ENCODE measurements at places on chromosomes 3 and 15. TPM values are rescaled to one million over a fixed set of nuclear protein-coding genes. Genes with fewer than 3 reads are reported as not detected.
A peak's percentile ranks its signal among the peaks of the same experiment; 100 is the strongest.

DNA sequence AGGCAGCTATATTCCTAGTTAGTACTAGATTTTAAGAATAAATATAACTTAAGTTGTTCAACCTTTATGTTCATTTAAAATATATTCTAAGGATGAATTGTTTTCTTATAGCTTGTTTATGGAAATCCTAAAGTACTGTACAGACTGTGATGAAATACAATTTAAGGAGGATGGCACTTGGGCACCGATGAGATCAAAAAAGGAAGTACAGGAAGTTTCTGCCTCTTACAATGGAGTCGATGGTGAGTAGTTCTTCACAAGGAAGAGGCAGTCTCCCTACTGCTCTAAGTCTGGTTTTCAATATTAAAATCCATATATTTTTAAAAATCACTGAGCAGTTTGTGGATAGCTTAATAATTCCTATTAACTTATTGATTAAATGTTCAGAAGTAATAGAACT lies 29.6 kb downstream of the CALML4 start:
- H3K27me3 ChIP-seq: no peaks in the 10 kb centered on the region
- H3K27ac ChIP-seq: no peak overlapping the region
- H3K4me3 ChIP-seq: no peak overlapping the region
- no peaks in the 10 kb centered on the region for H3K4me1 ChIP-seq
- peaks cover 24% of the 10 kb centered on the region for H3K36me3 ChIP-seq

DNA sequence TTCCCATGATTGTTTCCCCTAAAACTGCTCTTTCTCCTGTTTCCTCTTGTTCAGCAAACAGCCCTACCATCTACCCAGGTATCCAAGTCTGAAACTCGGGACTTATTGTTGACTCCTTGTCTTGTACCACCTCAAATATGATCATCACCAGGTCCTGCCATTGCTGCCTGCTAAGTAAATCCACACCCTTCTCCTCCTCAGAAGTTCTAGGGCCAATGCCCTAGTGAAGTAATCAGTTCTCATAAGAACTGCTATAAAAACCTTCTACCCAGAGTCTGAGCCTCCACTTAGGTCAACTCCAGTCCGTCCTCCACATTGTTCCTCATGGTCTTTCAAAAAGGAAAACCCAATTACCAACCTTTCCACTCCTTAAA lies 77.0 kb upstream of the IL12A start:
- H3K4me1 ChIP-seq: no peaks in the 10 kb centered on the region
- no peak for DNase-seq
- H3K36me3 ChIP-seq: no peaks in the 10 kb centered on the region
- H3K27ac ChIP-seq: no peak overlapping the region
- H3K4me3 ChIP-seq: peak overlapping the region; percentile 31
- H3K27me3 ChIP-seq: no peaks in the 10 kb centered on the region

GRCh38 chr3:124260206-124260915 lies 268.4 kb upstream of the ROPN1 start:
- H3K27ac ChIP-seq: no peak overlapping the region
- no peak for DNase-seq
- no peak overlapping the region for H3K4me3 ChIP-seq
- no peaks in the 10 kb centered on the region for H3K27me3 ChIP-seq

DNA sequence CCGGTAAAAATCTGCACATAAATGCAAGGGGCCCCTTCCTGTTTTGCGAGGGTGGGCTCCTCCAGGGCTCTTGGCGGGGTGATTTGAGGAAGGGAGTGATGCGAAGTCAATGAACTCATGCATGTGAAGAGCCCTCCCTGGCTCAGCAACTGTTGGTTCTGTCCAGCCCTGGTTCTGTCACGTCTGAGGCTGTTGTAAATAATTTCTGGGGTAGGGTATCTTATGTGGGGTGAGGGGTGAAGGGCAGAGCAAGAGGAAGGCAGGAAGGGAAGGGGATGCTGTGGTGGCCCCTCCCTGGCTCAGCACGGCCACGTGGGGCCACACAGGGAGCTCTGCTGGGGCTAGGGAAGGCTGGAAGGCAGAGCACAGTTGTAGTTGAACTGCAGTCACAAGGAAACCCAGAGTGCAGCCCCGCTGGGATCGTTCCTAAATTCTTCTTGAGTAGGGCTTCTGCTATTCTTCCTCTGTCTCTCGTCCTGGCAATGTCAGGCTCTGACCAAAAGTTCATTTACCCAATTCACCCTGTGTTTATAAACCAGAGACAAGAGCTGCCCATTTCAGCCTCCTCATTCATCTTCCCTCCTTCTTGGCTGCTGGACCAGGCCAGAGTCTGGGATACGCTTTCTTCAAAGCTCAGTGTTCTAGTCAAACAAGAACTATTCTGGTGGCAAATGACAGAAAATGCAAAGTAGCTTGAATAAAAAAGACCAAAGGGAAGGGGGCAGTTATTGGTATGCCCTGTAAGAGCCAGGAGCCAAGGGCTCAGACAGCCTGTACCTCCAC lies 14.8 kb upstream of the TOPBP1 start:
- no peaks in the 10 kb centered on the region for H3K4me1 ChIP-seq
- H3K27ac ChIP-seq: no peak overlapping the region
- H3K27me3 ChIP-seq: peaks cover 11% of the 10 kb centered on the region
- no peak overlapping the region for H3K4me3 ChIP-seq
- H3K36me3 ChIP-seq: no peaks in the 10 kb centered on the region
- no peak for DNase-seq

BRPF1 gene
- 46.8 TPM for total RNA-seq

DNA sequence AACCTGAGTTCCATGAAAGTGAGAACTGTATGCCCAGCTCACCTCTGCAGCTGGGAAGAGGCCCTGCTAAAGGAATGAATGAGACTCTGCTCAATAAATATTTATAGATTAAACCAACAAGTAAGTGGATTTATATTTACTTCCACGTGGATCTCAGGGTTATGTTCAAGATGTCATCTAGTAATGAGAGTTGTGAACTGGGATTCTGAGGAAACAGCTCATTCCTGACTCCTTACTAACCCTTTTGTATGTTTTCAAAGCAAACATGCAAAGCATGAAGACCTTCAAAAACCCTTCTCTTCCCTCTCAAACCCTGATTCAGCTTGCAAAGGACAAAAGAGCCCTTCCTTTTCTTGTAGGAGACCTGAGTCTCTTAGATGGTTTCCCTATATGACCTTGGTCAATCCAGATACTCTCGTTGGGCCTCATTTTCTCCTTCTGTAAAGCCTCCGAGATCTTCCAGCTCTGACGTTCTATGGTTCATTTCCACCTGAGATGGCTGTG lies 53.4 kb downstream of the LSM3 start:
- no peaks in the 10 kb centered on the region for H3K4me1 ChIP-seq
- no peak overlapping the region for H3K4me3 ChIP-seq
- DNase-seq: no peak
- peak overlapping the region; percentile 75 for H3K27ac ChIP-seq
- H3K27me3 ChIP-seq: peaks cover 4% of the 10 kb centered on the region

DNA sequence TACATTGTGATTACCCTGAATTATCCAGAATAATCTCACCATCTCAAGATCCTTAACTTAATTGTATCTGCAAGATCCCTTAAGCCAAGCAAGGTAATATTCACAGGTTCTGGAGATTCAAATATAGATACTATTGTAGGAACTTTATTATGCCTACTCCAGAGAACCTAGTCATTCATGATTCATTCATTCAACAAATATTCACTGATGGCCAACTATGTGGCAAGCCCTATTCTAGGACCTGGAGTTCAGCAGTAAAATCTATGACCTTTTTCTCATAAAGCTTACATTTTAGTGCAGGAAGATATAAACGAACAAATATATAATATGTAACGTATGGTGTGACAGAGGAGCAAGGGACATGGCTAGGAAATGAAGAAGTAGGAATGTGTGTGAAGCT lies 49.6 kb downstream of the ISL2 start:
- H3K4me3 ChIP-seq: no peak overlapping the region
- no peaks in the 10 kb centered on the region for H3K4me1 ChIP-seq
- DNase-seq: no peak
- H3K27me3 ChIP-seq: no peaks in the 10 kb centered on the region
- H3K36me3 ChIP-seq: no peaks in the 10 kb centered on the region

TMEM202 gene
- not detected for total RNA-seq

GRCh38 chr3:159854500-159855124 lies 134.0 kb upstream of the IL12A start:
- H3K27me3 ChIP-seq: no peaks in the 10 kb centered on the region
- H3K36me3 ChIP-seq: no peaks in the 10 kb centered on the region
- H3K4me1 ChIP-seq: no peaks in the 10 kb centered on the region
- H3K4me3 ChIP-seq: no peak overlapping the region
- no peak for DNase-seq

All from CD8-positive, alpha-beta memory T cell (primary cell).